Tibial artery (tissue), 4 donors: ENCODE measurements at places on chromosomes 1 and 21.

GRCh38 chr1:225349826-225350225 is 78.0 kb downstream of the LBR start:
- H3K27ac ChIP-seq, result no peak overlapping the region
- no peak overlapping the region for H3K4me3 ChIP-seq
- H3K36me3 ChIP-seq, result no peaks in the 10 kb centered on the region
- H3K4me1 ChIP-seq, result no peaks in the 10 kb centered on the region
- H3K27me3 ChIP-seq, result no peaks in the 10 kb centered on the region

GRCh38 chr1:225919906-225920305 is 4.1 kb downstream of the PYCR2 start:
- no peaks in the 10 kb centered on the region for H3K36me3 ChIP-seq
- H3K27me3 ChIP-seq, result no peaks in the 10 kb centered on the region
- peak; percentile 80 for DNase-seq
- H3K4me3 ChIP-seq, result no peak overlapping the region
- peak overlapping the region; percentile 8 for H3K27ac ChIP-seq

- H3K4me1 ChIP-seq, result no peaks in the 10 kb centered on the region
- H3K4me3 ChIP-seq, result no peak overlapping the region
- no peaks in the 10 kb centered on the region for H3K36me3 ChIP-seq
- DNase-seq, result no peak
- H3K27me3 ChIP-seq, result no peaks in the 10 kb centered on the region
Observed at GRCh38 chr1:118254491-118255425, 69.7 kb upstream of the SPAG17 start.

- no peak overlapping the region for H3K27ac ChIP-seq
- no peak for DNase-seq
- H3K36me3 ChIP-seq, result no peaks in the 10 kb centered on the region
- no peaks in the 10 kb centered on the region for H3K27me3 ChIP-seq
- H3K4me3 ChIP-seq, result no peak overlapping the region
- H3K4me1 ChIP-seq, result no peaks in the 10 kb centered on the region
Observed at GRCh38 chr1:84883286-84883685, 9.7 kb downstream of the LPAR3 start.

- no peaks in the 10 kb centered on the region for H3K4me1 ChIP-seq
- no peak for DNase-seq
- no peak overlapping the region for H3K27ac ChIP-seq
Observed at GRCh38 chr1:54952950-54953718, 27.3 kb upstream of the TMEM61 start.

DNA sequence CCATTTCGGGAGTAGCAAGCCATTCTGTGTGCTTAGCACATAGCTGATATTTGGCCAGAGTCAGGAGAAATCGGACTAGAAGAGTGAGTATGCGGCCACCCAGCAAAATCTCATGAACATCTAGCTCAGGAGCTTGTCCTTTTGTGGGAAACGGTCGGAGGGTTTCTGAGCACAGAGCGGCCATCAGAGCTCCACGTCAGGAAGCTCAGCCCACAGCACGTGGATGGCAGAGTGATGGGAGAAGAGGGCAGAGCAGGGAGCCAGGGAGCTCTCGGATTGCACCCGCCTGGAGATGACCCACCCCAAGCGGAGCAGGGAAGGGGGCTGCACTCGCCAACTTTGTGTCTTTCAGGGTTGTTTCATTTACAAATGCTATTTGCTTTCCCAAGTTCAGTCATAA is 13.9 kb downstream of the RCAN3 start:
- no peaks in the 10 kb centered on the region for H3K4me1 ChIP-seq
- H3K36me3 ChIP-seq, result no peaks in the 10 kb centered on the region
- no peak overlapping the region for H3K4me3 ChIP-seq

- H3K27ac ChIP-seq, result peak within 1 kb of the TSS; percentile 97
- peak within 1 kb of the TSS; percentile 92 for H3K4me3 ChIP-seq
- H3K36me3 ChIP-seq, result peaks cover 36% of the 10 kb centered on the region
- DNase-seq, result peak; percentile 99
Observed at GRCh38 chr1:201946224-201946908, at the start of gene LMOD1. Gene LMOD1 (minus strand): TSS chr1:201946548. CDS start chr1:201946340, 208 bp downstream.

- no peaks in the 10 kb centered on the region for H3K4me1 ChIP-seq
- no peak overlapping the region for H3K27ac ChIP-seq
- DNase-seq, result no peak
- no peaks in the 10 kb centered on the region for H3K27me3 ChIP-seq
Observed at GRCh38 chr1:56097713-56098112, 481.6 kb downstream of the PLPP3 start.

DNA sequence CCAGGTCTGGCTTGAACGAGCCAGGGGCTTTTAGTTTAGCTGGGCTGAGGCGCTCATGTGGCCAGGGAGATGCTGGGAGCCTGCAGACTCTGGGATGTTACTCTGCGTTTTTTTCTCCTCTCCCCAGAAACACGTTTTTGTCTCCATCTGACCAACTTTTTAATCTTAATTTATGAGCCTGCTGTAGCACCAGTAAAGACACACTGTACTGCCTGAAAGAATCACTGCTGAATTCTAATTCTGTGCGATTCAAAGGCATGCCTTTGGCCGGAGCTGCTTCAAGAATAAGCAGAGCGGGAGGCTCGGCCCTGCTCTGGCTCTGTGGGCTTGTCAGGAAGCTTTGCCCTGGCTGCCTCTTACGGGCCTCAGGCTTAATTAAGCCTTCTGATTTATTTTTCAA is 129.5 kb downstream of the CAMTA1 start:
- DNase-seq, result no peak
- peaks cover 13% of the 10 kb centered on the region for H3K4me1 ChIP-seq
- H3K27ac ChIP-seq, result no peak overlapping the region
- no peaks in the 10 kb centered on the region for H3K27me3 ChIP-seq
- no peak overlapping the region for H3K4me3 ChIP-seq
- H3K36me3 ChIP-seq, result no peaks in the 10 kb centered on the region

- H3K36me3 ChIP-seq, result no peaks in the 10 kb centered on the region
- H3K27me3 ChIP-seq, result no peaks in the 10 kb centered on the region
- no peak overlapping the region for H3K4me3 ChIP-seq
- no peak for DNase-seq
- peak overlapping the region; percentile 84 for H3K27ac ChIP-seq
- H3K4me1 ChIP-seq, result no peaks in the 10 kb centered on the region
Observed at GRCh38 chr1:218462587-218462986, 117.5 kb downstream of the TGFB2 start.

DNA sequence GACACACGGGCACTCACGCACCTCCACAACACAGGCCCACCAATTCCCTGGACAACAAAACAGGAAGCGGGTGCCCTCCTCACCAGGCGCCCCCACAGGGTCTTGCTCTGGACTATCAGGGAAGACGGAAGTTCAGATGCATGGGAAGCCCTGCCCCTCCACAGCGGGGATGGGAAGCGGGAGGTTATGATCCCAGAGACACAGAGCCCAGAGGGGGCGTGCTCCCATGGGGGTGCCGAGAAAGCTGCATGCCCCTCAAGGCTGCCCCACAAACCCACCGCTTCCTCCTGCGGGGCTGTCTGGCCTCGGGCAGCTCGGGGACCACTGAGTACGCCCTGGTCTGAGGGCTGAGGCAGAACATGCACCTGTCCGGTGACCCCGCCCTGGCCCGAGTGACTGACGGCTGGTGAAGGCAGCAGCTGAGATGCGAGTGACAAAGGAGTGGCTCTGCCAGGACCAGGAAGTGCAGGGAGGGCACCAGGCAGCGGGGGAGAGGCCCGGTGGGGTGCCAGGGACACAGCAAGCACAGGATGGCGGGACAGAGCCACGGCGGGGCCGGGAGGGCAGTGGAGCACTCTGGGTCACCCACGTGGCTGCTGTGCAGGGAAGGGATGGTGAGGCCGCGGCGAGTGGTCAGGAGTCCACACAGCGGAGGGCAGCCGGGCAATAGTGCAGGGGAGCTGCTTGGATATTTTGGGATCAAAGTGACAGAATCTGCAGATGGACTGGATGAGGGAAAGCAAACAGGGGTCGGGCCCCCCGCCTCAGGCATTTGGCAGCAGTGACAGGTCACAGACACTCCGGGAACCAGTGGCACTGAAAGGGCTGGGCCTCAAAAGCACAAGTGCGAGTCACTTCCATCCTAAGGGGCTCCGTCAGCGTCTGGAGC is 18.6 kb downstream of the NADK start:
- H3K4me1 ChIP-seq, result no peaks in the 10 kb centered on the region
- DNase-seq, result no peak
- H3K27me3 ChIP-seq, result no peaks in the 10 kb centered on the region
- no peak overlapping the region for H3K27ac ChIP-seq

GRCh38 chr1:218851586-218851985 is 322.1 kb upstream of the LYPLAL1 start:
- H3K4me3 ChIP-seq, result no peak overlapping the region
- H3K27ac ChIP-seq, result no peak overlapping the region
- no peak for DNase-seq

GRCh38 chr1:10948463-10948775 is 64.0 kb upstream of the TARDBP start:
- no peak overlapping the region for H3K4me3 ChIP-seq
- H3K4me1 ChIP-seq, result peaks cover 11% of the 10 kb centered on the region
- DNase-seq, result no peak

- peaks cover 7% of the 10 kb centered on the region for H3K4me1 ChIP-seq
- DNase-seq, result no peak
- no peak overlapping the region for H3K27ac ChIP-seq
Observed at GRCh38 chr1:204280099-204280961, 66.5 kb upstream of the GOLT1A start.

DNA sequence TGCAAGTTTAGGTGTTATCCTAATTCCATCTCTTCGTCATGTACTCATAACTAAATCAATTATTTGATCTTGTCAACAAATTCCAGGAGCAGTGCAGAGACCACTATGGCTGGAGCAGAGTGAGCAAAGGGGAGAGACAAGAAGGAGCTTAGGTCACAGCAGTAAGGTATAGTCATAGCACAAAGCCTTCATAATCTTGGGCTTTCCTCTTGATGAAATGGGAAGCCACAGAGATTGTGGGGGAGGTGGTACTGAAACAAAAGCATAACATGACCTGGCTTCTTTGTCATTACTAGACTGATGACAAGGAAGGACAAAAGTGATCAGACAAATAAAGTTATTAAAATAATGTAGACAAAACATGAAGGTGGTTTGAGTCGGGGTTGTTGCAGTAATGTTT is 60.1 kb upstream of the PTGS2 start:
- no peak for DNase-seq
- H3K36me3 ChIP-seq, result no peaks in the 10 kb centered on the region
- no peaks in the 10 kb centered on the region for H3K27me3 ChIP-seq
- no peak overlapping the region for H3K4me3 ChIP-seq

DNA sequence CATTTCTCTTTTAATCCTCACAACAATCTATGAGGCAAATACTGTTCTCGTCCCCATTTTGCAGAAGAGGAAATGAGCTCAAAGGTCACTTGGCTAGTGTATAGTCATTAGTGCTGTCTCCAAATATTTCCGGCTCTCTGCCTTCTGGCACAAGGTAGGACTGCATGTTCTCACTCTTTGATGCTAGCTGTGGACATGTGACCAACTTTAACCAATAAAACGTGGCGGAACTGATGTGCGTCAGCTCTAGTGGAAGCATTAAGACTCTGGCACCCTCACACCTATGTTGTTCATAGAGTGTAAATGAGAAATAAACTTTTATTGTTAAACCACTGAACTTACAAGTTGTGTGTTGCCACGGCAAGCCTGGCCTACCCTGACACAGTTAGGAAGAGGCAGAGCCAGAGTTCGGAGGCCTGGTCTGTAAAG is 5.0 kb upstream of the KIF21B start:
- no peak overlapping the region for H3K4me3 ChIP-seq
- peak; percentile 56 for DNase-seq
- no peaks in the 10 kb centered on the region for H3K27me3 ChIP-seq
- H3K27ac ChIP-seq, result peak overlapping the region; percentile 56
- H3K36me3 ChIP-seq, result no peaks in the 10 kb centered on the region
- peaks cover 8% of the 10 kb centered on the region for H3K4me1 ChIP-seq

GRCh38 chr1:53037159-53037558 is 24.9 kb upstream of the PODN start:
- peaks cover 43% of the 10 kb centered on the region for H3K36me3 ChIP-seq
- H3K4me1 ChIP-seq, result no peaks in the 10 kb centered on the region
- DNase-seq, result no peak
- no peak overlapping the region for H3K27ac ChIP-seq

DNA sequence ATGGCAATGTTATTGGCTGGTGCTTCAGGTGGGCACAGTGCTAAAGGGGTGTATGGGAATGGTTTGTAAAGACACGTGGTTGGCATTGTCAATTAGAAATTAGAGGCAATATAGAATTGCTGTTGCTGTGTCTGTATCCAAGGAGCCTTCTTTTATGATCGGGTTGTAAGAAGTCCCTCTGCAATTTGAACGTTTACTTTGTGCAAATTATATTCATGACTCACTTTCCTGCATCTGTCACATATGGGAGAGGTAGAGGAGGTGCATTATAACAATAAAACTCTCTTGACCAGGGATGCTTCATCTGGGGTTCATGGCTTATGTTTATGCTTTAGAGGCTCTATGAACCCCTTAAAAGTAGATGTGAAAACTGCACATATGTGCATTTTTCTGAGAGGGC is 130.4 kb upstream of the DNAH14 start:
- H3K27me3 ChIP-seq, result no peaks in the 10 kb centered on the region
- no peaks in the 10 kb centered on the region for H3K36me3 ChIP-seq
- no peak for DNase-seq
- H3K27ac ChIP-seq, result no peak overlapping the region
- no peaks in the 10 kb centered on the region for H3K4me1 ChIP-seq

DNA sequence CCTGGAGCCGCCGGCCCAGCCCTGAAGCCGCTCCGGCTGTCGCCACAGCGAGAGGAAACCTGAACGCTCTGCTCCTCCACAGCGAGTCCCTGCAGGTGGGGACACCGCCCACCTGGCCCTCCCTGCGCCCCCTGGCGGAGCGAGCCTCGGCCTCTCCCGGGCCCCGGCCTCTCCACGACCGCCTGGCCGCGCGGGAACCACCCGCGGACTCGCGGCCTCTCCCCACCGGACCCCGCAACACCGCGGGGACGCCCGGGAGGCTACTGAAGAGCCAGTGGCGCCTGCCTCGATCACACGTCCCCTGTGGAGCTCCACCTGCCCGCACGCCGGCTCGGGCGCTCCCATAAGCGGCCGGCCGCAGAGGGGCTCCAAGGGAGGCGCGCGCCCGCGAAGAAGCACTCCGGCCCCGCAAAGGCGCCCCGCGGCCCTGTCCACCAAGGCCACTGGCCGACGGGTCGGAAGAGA is 109.6 kb downstream of the KCNN3 start:
- peak overlapping the region; percentile 4 for H3K4me3 ChIP-seq
- no peaks in the 10 kb centered on the region for H3K36me3 ChIP-seq

DNA sequence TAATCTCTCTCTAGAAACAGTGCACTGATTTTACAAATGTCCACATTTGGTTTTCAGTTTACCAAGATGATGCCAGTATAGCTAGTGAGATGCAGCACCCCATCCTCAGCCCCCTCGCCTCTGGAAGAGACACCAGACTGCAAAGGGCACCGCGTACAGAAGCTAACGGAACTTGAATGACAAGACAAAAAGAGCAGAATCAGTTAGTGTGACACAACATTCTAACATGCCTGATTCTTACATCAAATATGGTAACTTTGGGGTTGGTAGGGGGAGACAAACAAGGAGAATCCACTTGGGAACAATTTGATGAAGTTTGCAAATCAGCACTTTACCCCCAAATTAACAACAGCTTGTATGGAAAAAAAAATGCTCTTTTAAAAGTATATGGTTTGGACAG is 4.1 kb upstream of the MAGOH start:
- no peaks in the 10 kb centered on the region for H3K36me3 ChIP-seq
- peaks cover 10% of the 10 kb centered on the region for H3K4me1 ChIP-seq
- DNase-seq, result no peak
